ENCODE measurements at places on chromosomes 1 and 21.

GRCh38 chr1:45455162-45455561 is 35.8 kb downstream of the TESK2 start:
- no peak for DNase-seq

- no peak for DNase-seq
These were observed 310.9 kb downstream of the SIPA1L2 start for GRCh38 chr1:232319072-232319471.

DNA sequence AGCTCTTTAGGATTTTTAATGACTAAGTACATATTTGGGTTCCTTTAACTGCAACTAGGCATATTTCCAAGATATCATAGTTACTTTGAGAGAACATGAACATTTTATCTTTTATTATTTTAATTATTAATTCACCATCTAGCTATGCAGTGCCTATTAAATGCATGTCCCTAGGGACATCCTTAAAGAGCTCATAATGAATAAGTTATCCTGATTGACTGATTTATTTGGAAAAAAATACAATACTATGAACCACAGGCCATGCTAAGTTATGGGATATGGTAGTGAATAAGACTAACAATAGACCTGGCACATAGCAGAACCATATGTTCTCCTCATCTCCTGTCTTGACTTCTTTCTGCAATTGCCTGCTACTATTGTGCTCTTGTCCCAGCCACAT is 16.4 kb upstream of the C1orf105 start:
- no peak for DNase-seq

GRCh38 chr1:98001764-98002163 is 80.9 kb upstream of the DPYD start:
- DNase-seq, result no peak

- no peak for DNase-seq
These were observed 25.0 kb downstream of the MCOLN2 start for GRCh38 chr1:84971957-84972356.

DNA sequence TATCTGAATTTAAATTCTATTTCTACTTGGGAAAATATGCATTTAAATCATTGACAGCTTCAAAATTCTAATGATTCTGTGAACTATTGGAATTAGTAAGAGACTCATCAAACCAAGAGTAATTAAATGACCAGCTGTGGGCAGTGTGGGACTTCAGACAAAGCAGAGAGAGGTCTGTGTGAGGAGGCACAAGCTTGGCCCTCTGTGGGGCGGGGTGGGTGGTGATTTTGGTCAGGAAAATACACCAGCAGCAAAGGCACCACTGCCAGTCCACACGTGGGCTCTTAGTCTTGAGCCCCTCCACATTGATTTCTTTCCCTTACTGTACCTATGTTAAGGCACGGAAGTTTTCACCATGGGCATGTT is 39.2 kb upstream of the RAB4A start:
- DNase-seq, result no peak

DNA sequence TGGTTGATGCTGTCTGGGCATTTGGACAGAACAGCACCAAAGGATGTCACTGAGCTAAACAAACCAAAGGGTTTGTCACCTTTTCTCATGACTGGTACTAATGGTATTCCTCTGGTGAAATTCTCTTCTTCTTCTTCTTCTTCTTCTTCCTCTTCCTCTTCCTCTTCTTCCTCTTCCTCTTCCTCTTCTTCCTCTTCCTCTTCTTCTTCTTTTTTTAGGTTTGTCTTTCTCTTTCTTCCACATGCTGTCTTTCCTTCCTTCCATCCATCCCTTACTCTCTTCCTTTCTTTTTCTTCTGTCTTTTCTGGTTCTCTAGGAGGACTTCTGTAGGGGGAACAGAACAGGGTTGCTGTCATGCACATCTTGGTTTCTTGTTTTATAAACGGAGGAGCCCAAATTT is 9.3 kb upstream of the IGFN1 start:
- no peak for DNase-seq

DNA sequence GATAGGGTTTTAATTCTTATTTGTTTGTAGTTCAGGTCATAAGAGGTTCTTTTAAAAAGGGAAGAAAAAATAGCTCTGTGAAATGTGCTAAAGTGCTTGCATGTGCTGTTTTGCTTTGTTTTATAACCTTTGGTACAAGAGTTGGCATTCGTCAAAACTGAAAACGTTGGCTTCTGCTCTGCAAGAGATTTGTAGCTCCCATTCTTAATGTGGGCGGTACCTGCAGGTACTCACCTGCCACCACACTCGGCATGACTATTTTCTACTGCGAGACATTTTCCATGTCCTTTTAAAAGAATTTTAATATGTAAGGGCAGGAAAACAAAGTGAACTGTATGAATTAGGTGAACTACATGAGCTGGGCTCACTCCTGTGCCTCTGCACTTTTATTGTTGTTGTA is 92.6 kb downstream of the ADARB1 start:
- no peak for DNase-seq

DNA sequence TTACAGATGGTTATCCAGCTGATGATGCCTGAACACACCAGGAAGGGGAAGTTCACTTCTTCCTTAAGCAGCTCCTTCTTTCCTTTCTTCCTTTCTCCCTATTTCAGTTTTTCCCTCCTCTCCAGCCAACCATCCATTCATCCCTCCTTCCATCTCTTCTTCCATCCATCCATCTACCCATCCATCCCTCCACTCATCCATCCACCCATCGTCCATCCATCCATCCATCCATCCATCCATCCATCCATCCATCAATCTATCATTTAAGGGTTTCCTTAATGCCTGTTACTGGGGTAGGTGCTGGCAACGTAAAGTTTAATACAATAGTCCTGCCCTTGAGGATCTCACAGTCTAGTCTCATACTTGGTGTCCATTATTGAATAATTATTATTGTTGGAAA is 36.8 kb downstream of the C1orf21 start:
- DNase-seq, result no peak

GRCh38 chr1:67496329-67496728 is 66.1 kb upstream of the SERBP1 start:
- no peak for DNase-seq

- no peak for DNase-seq
These were observed 172.7 kb downstream of the TRIM33 start for GRCh38 chr1:114338191-114338890.

GRCh38 chr21:16337266-16337665 is 607.5 kb downstream of the USP25 start:
- no peak for DNase-seq

DNA sequence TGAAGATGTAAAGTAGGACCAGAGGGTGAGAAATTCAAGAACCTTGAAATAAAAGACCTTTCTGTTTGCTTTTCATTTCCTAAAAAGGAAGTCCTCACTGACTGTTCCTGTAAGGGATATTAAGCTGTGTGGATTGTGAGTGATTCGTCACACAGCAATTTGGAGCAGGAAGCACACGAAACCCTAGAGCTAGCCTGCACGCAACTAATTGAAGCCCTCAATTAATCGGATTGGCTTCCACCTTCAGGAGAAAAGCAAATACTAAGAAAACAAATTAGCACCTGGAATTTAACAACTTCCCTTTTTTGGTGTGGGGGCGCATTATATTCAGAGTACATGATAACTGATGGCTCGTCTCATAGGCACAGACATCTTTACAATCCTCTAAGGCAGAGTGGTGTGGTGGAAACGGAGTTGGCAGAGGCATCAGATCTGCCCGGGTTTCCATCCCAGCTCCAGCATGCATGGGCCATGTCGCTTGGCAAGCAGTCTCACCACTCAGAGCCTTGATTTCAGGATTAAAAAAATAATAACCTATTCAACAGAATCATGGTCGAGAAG is 95.2 kb downstream of the KCNJ15 start:
- no peak for DNase-seq

DNA sequence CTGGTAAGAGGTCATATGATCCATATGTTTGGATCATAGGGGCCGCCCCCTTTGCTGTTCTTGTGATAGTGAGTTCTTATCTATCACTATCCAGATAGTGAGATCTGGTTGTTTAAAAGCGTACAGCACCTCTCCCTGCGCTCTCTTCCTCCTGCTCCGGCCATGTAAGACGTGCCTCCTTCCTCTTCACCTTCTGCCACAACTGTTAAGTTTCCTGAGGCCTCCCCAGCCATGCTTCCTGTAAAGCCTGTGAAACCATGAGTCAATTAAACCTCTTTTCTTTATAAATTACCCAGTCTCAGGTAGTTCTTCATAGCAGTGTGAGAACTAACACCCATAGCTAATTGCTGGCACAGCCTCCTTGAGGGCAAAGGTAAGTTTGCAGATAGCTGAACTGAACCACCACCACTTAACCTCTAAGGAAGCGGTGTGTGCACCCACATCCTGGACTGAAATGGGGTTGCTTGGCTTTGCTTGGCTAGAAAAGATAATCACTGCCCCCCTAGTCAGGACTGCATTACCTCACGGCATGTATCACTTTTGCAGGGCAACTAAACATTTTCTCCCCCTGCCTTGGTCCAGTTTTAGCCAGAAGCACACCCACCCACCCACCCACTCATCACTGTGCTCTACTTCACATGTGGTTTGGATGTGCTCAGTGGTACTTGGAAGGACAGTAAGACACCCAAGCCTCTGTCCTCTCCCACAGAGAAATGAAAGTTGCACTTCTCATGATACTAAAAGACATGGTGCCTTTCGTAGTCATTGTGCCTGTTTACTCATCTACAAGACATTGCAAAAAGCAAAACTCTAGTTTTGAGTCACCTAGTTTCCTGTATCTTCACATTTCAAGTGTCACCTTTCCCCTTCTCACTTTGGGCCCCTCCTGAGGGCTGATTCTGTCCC is 23.1 kb upstream of the PTAFR start:
- DNase-seq, result no peak

DNA sequence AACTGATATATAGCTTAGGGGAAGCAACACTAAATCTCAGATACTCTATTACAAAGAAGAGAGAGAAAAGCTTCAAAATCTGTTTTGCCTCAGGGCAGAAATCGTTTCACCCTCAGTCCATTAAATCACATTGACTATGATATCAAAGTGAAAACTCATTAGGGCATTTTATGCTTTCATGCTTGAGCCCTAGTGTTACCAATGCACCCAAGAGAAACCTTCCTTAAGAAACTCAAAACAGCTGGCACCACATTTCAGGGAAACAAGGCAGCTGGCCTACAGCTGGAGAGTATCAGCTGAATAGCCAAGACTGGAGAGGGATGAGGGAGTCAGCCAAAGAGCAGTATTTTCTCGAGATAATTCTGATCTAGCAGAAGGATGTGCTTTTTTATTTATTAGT is 14.9 kb downstream of the COLGALT2 start:
- DNase-seq, result no peak

GRCh38 chr1:151047591-151047924 is at the start of gene C1orf56:
Gene C1orf56 (plus strand): TSS chr1:151047751. CDS start chr1:151047848, 97 bp downstream.
- no peak for DNase-seq

Measured in iPS DF 6.9 (cell line).